ENCODE measurements at places on chromosomes 11 and 22. TPM values are rescaled to one million over a fixed set of nuclear protein-coding genes. Genes with fewer than 3 reads are reported as not detected.

Gene SSTR3
- polyA plus RNA-seq: 0.07 TPM

Gene MRGPRE
- polyA plus RNA-seq: not detected

DNA sequence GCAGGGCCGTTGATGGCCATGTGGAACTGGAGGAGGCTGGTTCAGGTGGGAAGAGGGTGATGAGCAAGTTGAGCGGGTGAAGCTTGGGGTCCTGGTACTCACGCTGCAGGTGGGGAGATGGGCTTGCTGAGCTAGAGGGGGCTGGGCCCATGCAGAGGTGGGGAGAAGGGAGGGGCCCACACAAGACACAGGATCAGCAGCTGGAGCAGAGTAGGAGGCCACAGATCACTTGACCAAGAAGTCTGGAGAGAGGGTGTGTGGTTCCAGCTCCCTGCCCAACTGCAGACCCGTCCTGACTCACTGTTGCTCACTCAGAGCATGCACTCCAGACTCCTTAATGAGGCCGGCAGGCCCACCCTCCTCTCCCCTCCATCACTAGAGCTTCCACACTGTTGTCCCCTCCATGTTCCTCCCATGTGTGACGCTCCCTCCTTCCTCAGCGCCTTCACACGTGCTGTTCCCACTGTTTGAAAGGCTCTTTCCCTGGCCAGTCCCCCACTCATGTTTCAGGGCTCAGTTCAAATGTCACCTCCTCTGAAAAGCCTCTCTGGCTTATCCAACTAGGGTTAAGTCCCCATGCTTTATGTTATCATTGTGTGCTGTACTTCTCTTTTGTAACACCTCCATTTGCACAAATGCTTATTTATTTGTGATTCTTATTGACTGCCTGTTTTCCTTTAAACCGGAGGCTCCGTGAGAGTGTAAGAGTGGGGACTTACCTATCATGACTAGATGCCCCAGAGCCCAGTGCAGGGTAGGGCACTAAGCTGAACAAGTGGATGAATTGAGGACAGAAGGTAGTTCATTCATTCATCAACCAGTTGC lies 2.3 kb downstream of the CCDC86 start:
- peaks cover 10% of the 10 kb centered on the region for H3K36me3 ChIP-seq
- no peak overlapping the region for H3K27ac ChIP-seq
- peak; percentile 56 for DNase-seq
- H3K4me1 ChIP-seq: peaks cover 25% of the 10 kb centered on the region
- no peak overlapping the region for H3K4me3 ChIP-seq

GRCh38 chr11:132184079-132184478 lies 813.7 kb downstream of the NTM start:
- H3K36me3 ChIP-seq: no peaks in the 10 kb centered on the region
- H3K27me3 ChIP-seq: no peaks in the 10 kb centered on the region
- H3K4me3 ChIP-seq: no peak overlapping the region

DNA sequence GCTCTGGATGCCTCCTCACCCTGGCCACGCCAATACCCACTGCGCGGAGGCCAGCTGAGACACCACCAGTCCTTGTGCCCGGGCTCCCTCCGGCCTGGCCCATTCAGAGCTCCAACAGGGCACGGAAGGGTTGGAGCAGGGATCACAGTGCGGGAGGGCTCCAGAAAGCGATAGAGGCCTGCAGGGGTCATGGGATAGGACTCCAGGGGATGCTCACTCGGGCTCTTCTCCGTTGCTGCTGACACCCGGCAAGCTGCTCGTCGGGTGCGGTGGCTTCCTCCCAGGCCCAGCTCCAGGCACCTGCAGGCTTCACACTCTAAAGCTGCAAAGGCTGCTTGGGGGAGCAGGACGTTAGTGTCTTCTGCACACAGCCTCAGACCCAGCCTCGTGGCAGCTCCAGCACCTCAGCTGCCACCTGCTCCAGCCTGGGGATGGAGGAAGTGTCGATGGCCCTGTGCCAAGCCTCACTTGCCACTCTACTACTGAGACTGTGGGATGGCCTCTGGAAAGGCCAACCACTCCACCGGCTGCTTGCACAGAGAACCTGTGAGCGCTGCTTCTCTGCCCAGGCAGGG lies 10.6 kb downstream of the WNT7B start:
- DNase-seq: no peak
- no peak overlapping the region for H3K4me3 ChIP-seq
- no peaks in the 10 kb centered on the region for H3K36me3 ChIP-seq

Gene VPREB3
- not detected for polyA plus RNA-seq

- DNase-seq: no peak
- no peak overlapping the region for H3K4me3 ChIP-seq
- H3K27me3 ChIP-seq: no peaks in the 10 kb centered on the region
- H3K36me3 ChIP-seq: no peaks in the 10 kb centered on the region
These were observed 109.2 kb downstream of the RAB38 start for GRCh38 chr11:88066090-88066489.

DNA sequence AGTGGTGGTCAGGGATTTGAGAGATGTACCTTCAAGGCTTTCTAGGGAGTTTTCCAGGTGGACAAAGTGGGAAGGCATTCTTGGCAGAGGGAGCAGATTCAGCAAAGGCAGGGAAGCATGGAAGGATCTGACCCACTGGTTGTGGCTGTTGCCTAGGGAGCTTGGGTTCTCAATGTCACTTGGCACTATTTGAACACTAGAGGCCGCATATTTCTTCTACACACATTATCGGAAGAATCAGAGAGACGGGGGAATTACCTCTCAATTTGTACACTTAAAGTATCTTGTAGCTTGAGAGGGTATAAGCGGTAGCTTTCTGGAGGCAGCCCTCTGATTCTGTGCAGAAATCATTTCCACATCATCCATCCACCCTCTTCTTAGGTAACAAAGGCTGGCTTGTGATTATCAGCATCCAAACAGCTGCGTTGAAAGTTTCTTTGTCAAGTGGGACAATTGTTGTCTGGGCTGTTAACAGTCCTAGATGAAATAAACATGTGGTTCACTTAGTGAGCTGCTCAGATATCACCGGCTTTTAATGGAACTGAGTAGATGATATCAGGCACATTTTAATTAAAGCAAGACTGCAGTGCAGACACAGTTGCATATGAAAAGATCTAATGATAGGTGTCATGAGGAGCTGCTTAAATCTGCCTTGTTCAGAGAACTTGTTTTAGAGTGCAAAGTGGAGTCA lies 2.6 kb downstream of the NELL1 start:
- H3K27ac ChIP-seq: no peak overlapping the region
- DNase-seq: no peak
- no peaks in the 10 kb centered on the region for H3K36me3 ChIP-seq
- no peak overlapping the region for H3K4me3 ChIP-seq

DNA sequence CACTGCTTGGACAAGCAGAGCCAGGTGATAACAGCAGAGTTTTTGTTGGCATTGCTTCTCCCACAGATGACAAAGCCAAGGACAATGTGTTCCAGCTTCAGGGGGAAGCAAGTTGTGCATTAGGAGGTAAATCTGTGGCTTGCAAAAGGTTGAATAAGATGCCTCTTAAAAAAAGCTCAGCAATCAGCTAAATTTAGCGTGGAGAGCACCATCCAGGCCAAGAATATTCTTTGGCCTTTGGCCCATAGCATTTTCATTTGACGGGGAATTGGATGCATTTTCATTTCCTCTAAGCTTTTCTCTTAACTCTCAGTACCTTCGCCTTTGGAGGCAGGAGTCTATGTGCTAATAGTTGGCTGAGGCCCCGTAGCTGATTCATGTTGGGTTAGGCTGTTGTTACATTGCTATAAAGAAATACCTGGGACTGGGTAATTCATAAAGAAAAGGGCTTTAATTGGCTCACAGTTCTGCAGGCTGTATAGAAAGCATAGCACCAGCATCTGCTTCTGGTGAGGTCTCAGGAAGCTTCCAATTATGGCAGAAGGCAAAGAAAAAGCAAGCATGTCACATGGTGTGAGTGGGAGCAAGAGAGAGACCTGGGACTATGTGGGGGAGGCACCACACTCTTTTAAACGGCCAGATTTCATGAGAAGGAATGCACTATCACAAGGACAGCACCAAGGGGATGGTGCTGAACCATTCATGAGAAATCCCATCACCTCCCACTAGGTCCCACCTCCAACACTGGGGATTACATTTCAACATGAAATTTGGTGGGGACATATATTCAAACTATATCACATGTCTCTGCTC lies 350.1 kb upstream of the C11orf87 start:
- no peak overlapping the region for H3K4me3 ChIP-seq
- no peak overlapping the region for H3K27ac ChIP-seq
- peak; percentile 46 for DNase-seq
- peaks cover 13% of the 10 kb centered on the region for H3K27me3 ChIP-seq
- H3K4me1 ChIP-seq: no peaks in the 10 kb centered on the region
- H3K36me3 ChIP-seq: no peaks in the 10 kb centered on the region

Gene SLC5A4
- polyA plus RNA-seq: not detected

GRCh38 chr11:124346311-124346955 lies 26.4 kb upstream of the OR8D2 start:
- H3K27ac ChIP-seq: no peak overlapping the region
- no peaks in the 10 kb centered on the region for H3K36me3 ChIP-seq
- H3K27me3 ChIP-seq: no peaks in the 10 kb centered on the region
- no peak for DNase-seq
- H3K4me1 ChIP-seq: no peaks in the 10 kb centered on the region

Gene GVQW3
- 0.96 TPM for polyA plus RNA-seq

Measured in IMR-90 (cell line).